ENCODE measurements at places on chromosomes 11 and 22.

DNA sequence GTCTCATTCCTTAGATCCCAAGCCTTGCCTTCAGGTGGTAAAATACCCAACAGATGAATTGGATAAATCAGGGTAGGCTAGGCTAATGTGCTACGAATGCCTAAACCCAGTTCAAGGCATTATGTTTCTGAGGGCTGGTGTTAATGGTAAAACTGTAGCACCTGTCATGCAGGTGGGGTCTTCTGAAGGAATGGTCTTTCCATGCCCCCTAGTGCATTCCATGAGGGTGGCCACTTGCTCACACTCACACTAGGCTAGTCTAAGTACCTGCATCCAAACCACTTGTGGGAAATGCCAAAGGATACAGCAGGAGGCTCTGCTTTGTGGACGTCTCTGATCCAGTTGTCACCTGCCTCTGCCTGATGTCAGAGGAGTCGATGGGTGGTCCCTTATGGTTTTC lies 24.2 kb upstream of the UCP3 start:
- no peak for DNase-seq

- peak; percentile 50 for DNase-seq
These were observed 15.8 kb upstream of the SIK2 start for GRCh38 chr11:111586388-111586831.

DNA sequence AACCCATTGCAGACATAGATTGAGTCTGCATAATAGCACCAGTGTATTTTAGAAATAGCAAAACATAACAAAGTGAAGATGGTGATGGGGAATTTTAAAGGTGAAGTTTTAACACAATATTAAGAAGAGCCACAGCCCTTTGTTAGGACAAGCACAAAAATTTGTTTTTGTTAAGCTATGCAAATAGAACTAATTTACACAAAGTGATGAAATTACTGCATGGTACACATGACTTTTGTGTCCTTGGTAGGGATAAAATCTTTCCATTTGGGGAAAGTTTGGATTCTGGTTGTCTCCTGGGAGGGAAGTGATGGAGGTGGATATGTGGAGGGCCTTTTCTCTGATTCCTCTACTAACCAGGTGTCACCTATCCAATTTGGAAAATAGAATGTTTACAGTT lies 50.4 kb upstream of the MTNR1B start:
- DNase-seq, result no peak

- no peak for DNase-seq
These were observed 131.0 kb downstream of the TBC1D22A start for GRCh38 chr22:46893281-46894020.

DNA sequence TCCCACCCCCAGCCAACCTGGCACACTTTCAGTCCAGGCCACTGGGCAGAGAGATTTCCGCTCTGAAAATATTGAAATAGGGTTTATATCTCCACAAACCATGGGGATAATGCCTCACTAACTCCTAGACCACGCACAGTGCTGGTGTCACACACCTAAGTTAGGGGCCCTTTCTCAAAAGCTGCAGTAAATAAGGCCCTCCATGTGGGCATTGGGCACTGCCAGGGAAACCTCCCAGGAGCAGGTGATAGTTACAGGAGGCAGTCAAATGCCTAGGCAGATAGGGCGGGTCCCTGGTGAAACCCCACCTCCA lies 3.1 kb upstream of the IL10RA start:
- no peak for DNase-seq

Data from fibroblast of skin of back (primary cell).